ENCODE measurements at places on chromosomes 4 and X. TPM values are rescaled to one million over a fixed set of nuclear protein-coding genes. Genes with fewer than 3 reads are reported as not detected.

YIPF7 gene
- not detected for total RNA-seq

- no peaks in the 10 kb centered on the region for H3K27me3 ChIP-seq
- H3K27ac ChIP-seq, result no peak overlapping the region
- DNase-seq, result no peak
- H3K4me1 ChIP-seq, result no peaks in the 10 kb centered on the region
- H3K4me3 ChIP-seq, result no peak overlapping the region
These were observed 234.7 kb downstream of the OR13H1 start for GRCh38 chrX:131778269-131779218.

DNA sequence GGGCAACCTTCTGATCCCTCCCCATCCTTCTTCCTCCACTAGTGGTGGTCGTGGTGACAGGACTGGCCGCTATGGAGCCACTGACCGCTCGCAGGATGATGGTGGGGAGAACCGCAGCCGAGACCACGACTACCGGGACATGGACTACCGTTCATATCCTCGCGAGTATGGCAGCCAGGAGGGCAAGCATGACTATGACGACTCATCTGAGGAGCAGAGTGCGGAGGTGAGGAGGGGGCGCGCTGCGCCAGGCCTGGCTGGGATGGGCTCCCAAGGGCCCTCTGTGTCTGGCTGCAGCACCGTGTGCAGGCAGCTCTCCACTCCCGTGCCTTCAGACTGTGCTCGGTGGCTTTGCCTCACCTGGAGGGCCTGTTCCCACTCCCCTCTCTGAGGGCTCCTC lies 24.3 kb downstream of the RBM10 start:
- no peaks in the 10 kb centered on the region for H3K36me3 ChIP-seq
- H3K27ac ChIP-seq, result no peak overlapping the region
- no peak for DNase-seq
- H3K4me3 ChIP-seq, result no peak overlapping the region
- H3K27me3 ChIP-seq, result no peaks in the 10 kb centered on the region
- H3K4me1 ChIP-seq, result no peaks in the 10 kb centered on the region

DNA sequence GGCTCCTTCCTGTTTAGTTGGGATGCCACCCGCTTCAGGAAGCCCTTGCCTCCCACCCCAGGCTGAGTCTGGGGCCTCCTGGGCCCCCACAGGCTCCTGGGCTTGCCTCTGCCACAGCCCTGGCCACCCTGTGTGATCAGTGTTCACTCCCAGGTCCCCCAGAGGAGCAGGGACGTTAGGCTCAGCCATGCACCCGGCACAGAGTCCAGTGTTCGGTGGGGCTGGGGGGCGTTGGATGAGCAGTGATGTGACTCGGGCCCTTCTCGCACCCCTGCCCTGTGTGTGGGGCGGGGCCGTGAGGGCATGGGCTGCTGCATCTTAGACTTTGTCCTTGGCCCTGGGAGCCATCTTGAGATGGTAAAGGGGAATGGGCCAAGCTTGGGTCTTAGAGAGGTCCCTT lies 29.9 kb upstream of the HTRA3 start:
- no peaks in the 10 kb centered on the region for H3K4me1 ChIP-seq
- no peak overlapping the region for H3K4me3 ChIP-seq

DNA sequence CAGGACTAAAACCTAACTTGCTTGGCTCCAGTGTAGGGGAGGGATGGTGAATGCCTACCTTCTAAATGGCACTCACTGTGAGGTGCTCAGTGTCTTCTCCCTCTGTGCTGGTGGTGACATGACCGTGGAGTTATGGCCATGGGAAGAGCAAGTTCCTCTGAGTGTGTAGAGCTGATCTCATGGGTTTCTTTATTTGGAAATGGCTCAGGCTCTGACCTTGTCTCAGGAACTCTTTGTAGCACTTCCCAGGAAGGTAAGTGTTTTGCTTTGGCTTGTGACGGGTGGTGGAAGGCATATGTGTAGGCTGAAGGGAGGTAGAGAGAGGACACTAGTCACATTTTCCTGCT lies 6.4 kb downstream of the MSN start:
- no peaks in the 10 kb centered on the region for H3K36me3 ChIP-seq
- no peaks in the 10 kb centered on the region for H3K27me3 ChIP-seq
- peaks cover 9% of the 10 kb centered on the region for H3K4me1 ChIP-seq
- no peak for DNase-seq
- no peak overlapping the region for H3K4me3 ChIP-seq
- no peak overlapping the region for H3K27ac ChIP-seq
